NCI-H774 (cell line): ENCODE measurements at places on chromosomes 3 and 15.

DNA sequence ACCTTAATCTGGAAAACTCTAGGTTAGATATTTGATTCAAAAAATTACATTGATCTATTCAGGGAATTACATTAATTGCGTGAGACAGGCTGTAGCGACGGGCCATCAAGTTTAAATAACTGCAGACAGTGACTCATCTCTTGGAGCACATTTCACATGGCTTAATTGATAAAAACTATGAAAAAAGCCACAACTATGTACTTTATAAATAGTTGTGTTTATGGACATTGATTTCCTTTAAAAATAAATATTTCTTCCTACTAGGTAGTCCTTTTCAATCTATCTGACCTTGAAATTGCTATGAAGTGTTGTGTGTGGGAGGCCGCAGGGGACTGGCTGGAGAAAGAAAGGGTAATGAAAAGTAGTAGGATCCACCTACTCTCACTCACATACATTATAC, 157.8 kb downstream of the IL1RAP start:
- DNase-seq: no peak

GRCh38 chr3:82927309-82928253, 1166.1 kb upstream of the GBE1 start:
- no peak for DNase-seq

GRCh38 chr3:194057570-194058188, 78.3 kb upstream of the HES1 start:
- DNase-seq: no peak

GRCh38 chr15:42908538-42908937, 12.0 kb downstream of the TTBK2 start:
- DNase-seq: no peak

DNA sequence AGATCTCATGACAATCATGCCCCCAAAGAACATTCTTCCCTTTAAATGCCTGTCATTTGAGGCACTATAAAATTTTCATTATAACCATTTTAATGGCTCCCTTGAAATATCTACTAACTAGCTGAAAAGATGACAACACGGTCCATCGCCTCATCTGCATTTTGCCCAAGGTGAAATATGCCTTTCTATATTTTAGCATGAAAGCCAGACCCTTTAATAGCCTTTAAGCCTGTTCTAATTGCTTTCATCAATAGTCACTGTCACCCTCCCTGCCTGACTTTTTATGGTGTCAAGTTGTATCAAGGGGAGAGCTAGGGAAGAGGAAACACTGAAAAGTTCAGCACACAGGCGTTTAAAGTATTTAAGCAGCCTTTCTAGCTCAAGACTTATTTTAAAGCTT, 144.1 kb upstream of the PRICKLE2 start:
- DNase-seq: no peak

- no peak for DNase-seq
Measured at GRCh38 chr3:53478921-53479664, 15.3 kb upstream of the CACNA1D start.
